ENCODE measurements at places on chromosomes 12 and 14.

GRCh38 chr12:65853489-65854157, 29.3 kb downstream of the HMGA2 start:
- DNase-seq, result no peak

- no peak for DNase-seq
These were observed 89.6 kb downstream of the DAAM1 start for GRCh38 chr14:59278111-59278510.

DNA sequence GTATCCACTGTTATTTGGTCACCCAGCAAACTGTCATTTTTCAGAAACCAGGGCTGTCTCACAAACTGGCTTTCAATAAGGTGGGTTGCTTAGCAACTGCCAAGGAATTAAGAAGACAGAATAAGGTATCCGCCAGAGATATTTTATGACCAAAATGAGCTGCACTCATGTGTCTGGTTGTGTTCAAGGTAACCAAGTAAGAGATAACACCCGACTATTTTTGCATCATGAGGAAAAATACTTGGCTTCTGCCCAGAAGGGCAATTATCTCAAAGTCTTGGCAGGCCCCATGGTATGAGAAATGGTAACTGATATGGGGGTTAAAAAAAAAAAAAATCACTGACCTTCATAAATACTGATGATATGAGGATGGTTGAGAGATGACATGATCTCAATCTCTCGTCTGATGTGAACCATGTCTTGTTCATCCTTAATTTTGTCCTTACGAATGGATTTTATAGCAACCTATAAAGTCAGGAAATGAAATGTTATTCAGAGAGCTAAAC, 32.6 kb downstream of the NUAK1 start:
- peak; percentile 21 for DNase-seq

DNA sequence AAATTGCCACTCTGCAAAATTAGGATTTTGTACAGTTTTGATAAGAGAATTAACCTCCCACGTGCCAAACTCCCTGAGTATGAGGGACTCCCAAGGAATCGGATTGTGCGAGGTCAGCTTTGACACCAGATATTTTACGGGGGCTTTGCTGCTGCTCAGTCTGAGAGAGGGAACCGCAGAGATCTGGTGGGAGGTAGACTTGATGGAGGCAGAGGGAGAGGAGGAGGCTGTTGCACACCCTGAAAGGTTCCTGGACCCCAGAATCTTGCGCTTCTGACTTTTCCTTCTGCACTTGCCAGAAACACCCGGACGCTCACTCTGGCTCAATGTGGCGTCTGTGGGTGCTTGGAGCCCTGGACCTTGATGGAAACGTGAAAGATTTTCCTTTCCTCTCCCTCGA, 83.9 kb downstream of the PAPOLA start:
- no peak for DNase-seq

- DNase-seq, result no peak
These were observed 1.3 kb upstream of the KRT79 start for GRCh38 chr12:52835271-52836041.

DNA sequence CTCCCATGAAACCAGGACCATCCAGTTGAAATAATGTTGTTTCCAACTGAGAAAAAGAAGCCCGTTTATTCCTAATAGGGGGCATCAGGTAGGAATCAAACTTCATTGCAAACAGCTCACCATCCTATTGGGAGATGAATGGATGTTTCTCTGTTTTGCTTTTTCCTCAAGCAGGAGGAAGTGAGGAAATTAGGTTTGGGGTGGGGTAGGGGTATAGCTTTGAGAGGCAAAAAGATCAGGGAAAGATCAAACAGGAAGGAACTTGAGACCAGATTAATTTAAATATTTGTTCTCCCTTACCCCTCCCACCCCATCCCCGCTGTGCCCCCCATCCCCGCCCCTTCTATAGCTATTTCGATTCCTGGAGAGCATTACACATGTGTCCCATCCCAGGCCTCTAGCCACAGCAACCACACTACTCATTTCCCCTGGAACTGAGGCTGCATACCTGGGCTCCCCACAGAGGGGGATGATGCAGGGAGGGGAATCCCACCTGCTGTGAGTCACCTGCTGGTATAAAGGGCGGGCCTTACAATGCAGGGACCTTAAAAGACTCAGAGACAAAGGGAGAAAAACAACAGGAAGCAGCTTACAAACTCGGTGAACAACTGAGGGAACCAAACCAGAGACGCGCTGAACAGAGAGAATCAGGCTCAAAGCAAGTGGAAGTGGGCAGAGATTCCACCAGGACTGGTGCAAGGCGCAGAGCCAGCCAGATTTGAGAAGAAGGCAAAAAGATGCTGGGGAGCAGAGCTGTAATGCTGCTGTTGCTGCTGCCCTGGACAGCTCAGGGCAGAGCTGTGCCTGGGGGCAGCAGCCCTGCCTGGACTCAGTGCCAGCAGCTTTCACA, at the start of gene IL23A:
IL23A (plus strand) TSS at position 577 of the 850 bp plus-strand sequence; CDS start at position 738, 161 bp downstream.
- DNase-seq, result no peak

Data from BE2C (cell line).